Foreskin keratinocyte (primary cell): ENCODE measurements at places on chromosomes 7 and 10.
A peak's percentile ranks its signal among the peaks of the same experiment; 100 is the strongest.

DNA sequence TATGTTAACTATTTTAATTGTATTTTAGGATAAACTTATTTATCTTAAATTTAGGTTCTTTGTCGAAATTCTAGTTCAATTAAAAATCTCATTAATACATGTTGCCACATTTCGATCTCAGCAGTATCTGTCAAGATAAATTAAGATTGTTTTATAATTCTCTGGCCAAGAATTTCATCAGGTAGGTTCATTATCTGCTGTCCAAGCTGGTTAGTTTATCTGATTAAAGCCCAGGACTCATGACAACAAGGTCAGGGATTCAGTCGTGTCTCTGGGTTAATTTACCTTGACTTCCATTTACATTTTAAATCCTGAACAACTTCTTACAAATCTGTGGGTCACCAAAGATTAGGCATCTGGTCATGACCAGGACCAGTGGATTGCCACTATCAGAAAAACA, 7.6 kb downstream of the STEAP4 start:
- DNase-seq, result no peak

DNA sequence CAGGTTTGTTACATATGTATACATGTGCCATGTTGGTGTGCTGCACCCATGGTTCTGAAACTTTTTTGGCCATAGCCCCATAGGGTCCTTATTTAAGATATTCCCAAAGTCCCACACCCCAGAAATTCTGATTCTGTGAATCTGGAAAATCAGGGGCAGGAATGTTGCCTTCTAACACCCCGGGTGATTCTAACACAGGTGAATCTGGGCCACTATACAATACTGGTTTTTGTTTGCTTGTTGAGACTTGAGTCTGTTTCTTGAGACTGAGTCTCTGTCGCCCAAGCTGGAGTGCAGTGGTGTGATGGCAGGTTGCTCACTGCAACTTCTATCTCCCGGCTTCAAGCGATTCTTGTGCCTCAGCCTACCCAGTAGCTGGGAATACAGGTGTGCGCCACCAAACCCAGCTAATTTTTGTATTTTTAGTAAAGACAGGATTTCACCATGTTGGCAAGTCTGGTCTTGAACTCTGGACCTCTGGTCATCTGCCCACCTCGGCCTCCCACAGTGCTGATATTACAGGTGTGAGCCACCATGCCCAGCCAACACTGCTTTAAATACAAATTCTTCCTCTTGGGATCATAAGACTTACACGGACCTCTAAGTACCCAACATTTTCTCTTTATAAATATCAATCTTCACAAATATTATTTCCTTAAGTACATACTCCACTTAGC, 16.9 kb upstream of the PHYH start:
- peak; percentile 19 for DNase-seq

DNA sequence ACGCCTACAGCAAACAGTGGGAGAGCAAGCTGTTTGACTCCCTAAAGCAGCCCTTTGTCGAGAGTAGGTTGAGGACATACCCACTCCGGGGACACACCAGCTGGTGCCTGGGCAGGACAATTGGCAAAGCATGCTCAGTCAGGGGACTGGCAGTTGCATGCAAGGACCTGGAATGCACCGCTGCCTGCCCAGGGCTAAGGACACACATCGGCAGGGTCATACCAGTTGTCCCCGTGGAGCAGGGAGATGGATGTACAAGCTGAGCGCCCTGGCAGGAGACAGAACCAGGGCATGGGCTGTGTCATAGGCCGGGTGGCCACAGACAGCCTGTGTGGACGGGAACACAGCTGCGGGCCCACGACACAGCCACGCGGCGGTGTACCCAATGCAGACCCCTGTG, 18.3 kb upstream of the ELN start:
- no peak for DNase-seq

DNA sequence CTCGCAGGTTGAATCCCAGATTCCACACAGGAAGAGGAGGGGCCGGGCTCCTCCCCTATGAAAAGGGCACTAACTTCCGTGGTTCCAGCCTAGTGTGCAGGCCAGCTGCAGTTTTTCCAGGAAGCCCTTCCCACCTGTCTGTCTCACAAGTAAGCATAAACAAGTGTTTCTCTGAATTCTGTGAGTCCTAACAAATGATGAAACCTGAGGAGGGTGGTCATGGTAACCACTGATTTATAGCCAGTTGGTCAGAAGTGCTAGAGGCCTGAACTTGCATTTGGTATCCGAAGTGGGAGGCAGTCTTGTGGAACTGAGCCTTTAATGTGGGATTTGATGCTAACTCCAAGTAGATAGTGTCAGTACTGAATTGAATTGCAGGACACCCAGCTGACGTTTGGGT, 54.7 kb upstream of the STEAP4 start:
- no peak for DNase-seq

- DNase-seq, result peak; percentile 92
These were observed 3.7 kb downstream of the STX1A start for GRCh38 chr7:73715648-73716317.

DNA sequence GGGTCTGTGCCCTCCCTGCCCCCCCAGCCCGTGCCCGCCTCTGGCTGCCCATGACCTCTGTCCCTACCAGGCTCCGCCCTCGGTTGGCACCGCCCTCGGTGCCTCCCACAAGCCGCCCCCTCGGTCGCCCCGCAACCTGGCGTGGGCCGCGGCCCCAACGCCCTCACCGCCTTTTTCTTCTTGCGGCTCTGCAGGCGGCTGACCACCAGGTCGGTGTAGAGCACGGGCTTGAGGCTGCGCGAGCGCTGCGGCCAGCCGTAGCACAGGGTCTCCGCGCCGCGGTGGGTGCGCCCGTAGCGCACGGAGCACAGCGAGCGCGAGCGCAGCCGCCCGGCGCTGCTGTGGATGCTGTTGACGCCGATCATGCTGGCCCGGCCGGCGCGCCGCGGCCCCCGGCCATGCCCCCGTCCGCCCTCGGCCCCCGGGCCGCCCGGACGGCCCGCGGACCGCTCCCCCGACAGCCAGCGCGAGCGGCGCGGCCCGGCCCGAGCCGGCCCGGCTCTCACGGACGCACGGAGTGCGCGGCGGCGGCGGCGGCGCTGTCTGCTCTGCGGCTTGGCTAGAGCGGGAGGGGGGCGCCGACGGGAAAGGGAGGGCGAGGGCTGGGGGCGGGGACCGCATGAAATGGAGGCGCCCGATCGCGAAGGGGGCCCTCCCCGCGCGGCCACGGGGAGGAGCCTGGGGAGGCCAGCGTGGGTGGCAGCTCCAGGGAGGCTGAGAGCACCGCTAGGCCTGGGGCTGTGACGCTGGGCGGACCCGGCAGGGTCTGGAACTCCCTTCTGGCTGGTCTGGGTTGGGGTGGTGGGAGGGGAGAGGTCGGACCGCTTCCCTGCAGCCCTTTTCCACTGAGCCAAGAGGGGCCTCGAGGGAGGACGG, 9.6 kb downstream of the PSD start:
- no peak for DNase-seq

DNA sequence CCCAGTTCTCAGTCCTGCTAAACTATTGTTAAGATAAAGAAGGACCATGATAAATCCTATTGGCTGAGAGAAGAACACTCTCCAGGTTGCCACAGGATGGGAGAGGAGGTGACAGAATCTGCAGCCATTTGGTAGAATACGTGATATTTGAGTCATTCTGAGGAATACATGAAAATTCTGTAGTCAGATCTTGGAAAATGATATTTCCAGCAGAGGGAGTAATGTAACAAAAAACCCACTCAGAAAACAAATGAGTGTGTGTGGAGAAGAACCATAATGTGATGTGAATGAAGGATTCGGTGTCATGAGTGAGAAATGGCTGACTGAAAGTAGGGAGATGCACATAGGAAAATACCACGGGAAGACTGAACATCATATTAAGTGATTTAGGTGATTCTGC, 128.5 kb upstream of the PFKP start:
- DNase-seq, result no peak

DNA sequence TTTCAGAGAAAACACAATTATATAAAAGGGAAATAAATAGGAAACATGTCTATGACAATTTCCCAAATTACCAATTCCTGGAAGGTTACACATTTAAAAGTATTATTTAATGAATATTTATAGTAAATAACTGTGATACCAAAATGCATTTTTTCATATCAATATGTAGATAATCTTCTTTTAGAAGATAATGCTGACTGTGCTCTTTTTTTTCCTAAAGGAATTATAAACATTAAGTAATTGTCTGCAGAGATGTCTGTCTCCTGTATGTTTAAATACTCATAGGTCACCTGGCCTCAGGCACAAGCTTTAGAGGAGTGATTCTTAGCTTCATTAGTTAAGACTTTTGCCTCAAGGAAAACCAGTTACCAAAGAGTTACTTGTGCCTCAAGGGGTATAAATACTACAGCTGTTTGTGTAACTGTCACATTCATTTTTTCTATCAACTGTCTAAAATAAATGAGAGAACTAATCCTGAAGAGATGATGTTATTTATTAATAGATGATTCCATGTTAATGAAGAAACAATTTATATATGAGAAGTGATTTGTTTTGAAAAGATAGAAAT, 77.1 kb downstream of the DNAJC1 start:
- peak; percentile 53 for DNase-seq

DNA sequence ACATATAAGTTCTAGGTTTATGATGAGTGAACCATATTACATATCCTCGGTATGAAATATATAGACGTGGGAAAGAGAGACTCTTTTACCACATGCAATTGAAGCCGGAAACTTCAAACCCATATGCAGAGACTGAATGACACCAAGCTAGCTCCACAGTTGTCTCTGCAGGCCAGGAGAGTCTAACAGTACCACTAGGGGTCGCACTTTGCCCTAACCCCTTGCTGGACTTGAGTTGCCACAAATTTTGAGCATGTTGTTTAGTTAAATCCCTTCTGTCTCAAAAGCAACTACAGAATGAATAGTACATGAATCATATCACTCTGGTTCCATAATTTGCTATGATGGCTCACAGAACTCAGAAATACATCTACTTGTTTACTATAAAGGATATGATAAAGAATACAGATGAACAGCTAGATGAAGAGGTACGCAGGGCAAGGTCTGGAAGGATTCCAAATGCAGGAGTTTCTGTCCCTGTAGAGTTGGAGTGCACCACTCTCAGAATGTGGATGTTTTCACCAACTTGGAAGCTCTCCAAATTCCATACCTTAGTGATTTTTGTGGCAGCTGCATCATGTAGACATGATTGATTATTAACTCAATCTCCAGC, 112.4 kb upstream of the YAE1 start:
- peak; percentile 56 for DNase-seq

DNA sequence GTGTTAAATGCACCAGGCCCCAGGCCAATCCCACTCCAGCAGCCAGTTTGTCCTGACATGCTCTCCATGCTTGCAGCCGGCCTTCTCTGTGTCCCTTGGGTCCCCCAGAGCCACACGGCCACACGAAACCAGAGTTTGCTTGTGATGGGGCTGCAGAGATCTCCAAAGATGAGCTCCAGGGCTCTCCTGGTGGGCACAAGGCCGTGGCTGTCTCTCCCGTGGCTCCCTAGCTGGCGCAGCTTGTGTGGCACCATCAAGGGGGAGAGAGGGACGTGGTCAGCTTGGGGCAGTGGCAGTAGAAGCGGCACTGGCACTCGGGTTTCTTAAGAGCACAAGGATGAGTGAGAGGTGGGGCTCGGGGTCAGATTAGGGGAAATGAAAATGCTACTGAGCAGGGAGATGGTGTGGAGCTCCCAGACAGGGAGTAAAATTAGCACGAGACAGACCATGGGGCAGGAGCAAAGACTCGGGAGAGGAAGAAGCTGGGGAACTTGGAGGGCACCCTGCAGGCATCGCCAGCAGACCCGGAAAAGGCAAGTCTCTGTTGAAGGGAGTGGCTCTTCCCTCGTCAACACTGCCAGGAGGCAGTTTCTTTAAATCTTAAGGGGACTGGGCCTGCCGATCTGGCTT, 572.5 kb upstream of the FOXK1 start:
- DNase-seq, result no peak

DNA sequence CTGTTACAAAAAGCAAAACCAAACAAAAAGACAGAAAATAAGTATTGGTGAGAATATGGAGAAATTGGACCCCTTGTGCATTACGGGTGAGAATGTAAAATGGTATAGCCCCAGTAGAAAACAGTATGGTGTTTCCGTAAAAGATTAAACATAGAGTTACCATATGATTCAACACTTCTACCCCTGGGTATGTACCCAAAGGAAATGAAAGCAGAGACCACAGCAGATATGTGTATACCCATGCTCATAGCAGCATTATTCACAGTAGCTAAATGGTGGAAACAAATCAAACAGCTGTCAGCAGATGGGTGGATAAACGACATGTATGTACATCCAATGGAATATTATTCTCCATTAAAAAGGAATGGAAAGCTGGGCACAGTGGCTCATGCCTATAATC, 42.4 kb downstream of the STARD3NL start:
- no peak for DNase-seq

GRCh38 chr10:24821986-24822385, 98.3 kb upstream of the ARHGAP21 start:
- DNase-seq, result peak; percentile 64

GRCh38 chr7:134315679-134316538, 821 bp downstream of the SLC35B4 start:
- peak; percentile 24 for DNase-seq

DNA sequence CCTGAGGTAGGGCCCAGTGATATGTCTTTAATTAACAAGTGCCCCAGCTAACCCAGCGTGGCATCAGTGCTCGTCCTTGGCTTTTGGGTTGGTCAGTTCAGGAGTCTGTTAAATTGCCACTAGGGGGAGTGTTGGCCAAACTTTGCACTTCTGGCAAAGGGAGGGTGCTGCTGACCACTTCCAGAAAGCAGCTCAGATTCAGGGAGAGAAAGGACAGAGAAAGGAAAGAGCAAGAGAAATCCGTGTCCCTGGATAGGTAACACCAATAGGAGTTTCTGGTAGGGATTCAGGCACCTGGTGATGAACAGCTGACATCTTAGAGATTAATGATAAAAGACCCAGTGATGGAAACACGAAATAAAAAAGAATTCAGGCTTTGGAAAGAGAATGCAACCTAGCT, 243.1 kb upstream of the AOAH start:
- no peak for DNase-seq

DNA sequence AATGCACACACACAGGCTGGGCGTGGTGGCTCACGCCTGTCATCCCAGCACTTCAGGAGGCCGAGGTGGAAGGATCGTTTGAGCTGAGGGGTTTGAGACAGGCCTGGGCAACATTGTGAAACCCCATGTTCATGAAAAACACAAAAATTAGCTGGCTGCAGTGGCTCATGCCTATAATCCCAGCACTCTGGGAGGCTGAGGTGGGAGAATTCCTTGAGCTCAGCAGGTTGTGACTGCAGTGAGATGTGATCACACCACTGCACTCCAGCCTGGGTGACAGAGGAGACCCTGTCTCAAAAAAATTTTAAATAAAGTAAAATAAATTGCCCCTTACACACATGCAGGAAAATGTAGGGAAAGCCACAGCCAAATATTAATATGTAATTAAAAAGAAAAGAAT, 44.1 kb downstream of the RNF32 start:
- DNase-seq, result no peak

DNA sequence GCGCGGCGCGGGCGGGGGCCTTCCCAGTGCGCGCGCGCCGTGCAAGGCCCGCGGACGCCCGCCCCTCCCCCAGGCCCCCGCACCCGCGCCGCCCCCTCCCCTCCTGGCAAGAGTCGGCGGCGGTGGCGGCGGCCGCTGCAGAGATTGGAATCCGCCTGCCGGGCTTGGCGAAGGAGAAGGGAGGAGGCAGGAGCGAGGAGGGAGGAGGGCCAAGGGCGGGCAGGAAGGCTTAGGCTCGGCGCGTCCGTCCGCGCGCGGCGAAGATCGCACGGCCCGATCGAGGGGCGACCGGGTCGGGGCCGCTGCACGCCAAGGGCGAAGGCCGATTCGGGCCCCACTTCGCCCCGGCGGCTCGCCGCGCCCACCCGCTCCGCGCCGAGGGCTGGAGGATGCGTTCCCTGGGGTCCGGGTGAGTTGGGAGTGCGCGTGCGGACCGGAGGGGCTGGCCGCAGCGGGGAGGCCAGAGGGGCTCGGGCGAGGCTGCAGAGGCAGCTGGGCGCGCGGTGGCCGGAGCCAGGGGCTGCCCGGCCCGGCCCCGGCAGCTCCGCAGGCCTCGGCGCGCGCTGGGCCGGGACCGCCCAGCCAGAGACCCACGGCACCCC, at the start of gene BMPR1A:
Gene BMPR1A (plus strand): TSS at position 109 of the 602 bp plus-strand sequence. CDS start 119,400 bp downstream, outside the sequence.
- DNase-seq, result no peak
